ENCODE measurements at places on chromosomes 7 and 10.

GRCh38 chr7:5063698-5064097 is 18.0 kb downstream of the RBAK start:
- DNase-seq = no peak

- no peak for DNase-seq
Measured at GRCh38 chr7:25066253-25066652, 58.8 kb downstream of the CYCS start.

GRCh38 chr7:92276460-92276864 is 30.7 kb downstream of the ANKIB1 start:
- DNase-seq = no peak

GRCh38 chr10:103382769-103383168 is 13.5 kb downstream of the ATP5MK start:
- DNase-seq = no peak

GRCh38 chr7:66227808-66228207 is 22.7 kb downstream of the TPST1 start:
- no peak for DNase-seq

GRCh38 chr10:77744245-77744644 is 106.6 kb upstream of the KCNMA1 start:
- DNase-seq = no peak

GRCh38 chr10:14244801-14245211 is 85.9 kb downstream of the FRMD4A start:
- DNase-seq = no peak

DNA sequence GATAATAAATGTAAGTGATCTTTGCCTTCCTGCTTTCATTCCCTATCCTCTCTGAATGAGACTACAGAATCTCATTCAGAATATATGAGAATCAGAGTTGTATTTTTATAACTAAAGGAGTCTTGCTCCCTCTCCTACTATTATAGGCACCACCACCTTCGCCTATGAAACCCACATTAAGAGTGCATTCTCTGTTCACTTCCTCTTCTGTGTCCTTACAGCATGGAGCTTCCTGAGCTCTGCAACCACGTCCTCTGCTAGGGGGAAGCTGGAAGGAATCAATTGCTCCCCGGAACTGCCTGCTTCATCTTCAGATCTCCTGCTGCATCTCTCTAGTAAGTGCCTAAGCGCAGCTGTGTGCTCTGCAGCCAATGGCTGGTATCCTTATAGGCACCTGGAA is 820.7 kb downstream of the GRID1 start:
- DNase-seq = no peak

- DNase-seq = peak; percentile 24
Measured at GRCh38 chr7:98641646-98642500, 24.8 kb downstream of the NPTX2 start.

GRCh38 chr7:93361853-93362252 is 129.7 kb downstream of the VPS50 start:
- DNase-seq = no peak

DNA sequence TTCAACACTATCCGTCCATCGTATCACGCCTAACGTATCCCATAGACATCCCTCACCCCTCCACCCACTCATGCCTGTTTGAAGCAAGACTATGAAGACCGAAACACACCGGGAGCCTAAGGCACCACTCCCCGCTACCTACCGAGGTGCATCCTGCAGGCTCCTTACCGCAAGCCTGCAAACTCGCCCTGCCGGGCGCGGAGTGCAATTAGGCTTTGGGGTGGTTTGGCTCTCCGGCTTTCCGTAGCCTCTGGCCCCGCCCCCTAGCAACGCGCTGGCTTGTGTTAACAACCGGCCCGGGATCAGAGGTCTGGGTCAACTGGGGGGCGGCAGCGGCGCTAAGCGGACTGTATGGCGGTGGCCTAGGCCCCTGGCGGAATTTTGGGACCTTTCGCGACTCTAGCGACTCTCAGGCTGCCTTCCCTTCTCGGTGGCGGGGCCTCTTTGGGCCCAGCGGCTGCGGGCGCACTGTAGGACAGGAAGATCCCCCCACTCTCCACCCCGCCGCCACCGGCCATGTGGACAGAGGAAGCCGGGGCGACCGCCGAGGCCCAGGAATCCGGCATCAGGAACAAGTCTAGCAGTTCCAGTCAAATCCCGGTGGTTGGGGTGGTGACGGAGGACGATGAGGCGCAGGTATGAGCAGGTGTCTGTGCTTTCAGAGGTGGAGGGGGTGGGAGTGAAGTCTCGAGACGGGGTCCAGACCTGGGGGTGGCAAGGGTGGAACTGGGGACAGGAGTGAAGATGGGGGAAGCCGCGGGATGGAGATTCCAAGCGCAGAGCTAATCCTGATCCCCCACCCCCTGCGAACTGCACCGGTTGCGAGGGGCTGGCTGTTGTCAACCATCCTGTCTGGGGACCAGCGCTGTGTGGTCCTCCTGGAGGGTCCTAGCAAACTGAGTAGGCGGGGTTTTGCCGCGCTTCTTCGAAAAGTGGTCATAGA is at the start of gene CFAP69:
Gene CFAP69 (plus strand): TSS at position 266 of the 943 bp plus-strand sequence. CDS start 251 bp downstream, at position 517.
- DNase-seq = peak; percentile 75

- no peak for DNase-seq
Measured at GRCh38 chr10:44325596-44326307, 59.1 kb downstream of the CXCL12 start.

GRCh38 chr10:76209135-76209534 is 777.7 kb downstream of the LRMDA start:
- no peak for DNase-seq

GRCh38 chr10:4189281-4189680 is 404.3 kb upstream of the KLF6 start:
- no peak for DNase-seq

DNA sequence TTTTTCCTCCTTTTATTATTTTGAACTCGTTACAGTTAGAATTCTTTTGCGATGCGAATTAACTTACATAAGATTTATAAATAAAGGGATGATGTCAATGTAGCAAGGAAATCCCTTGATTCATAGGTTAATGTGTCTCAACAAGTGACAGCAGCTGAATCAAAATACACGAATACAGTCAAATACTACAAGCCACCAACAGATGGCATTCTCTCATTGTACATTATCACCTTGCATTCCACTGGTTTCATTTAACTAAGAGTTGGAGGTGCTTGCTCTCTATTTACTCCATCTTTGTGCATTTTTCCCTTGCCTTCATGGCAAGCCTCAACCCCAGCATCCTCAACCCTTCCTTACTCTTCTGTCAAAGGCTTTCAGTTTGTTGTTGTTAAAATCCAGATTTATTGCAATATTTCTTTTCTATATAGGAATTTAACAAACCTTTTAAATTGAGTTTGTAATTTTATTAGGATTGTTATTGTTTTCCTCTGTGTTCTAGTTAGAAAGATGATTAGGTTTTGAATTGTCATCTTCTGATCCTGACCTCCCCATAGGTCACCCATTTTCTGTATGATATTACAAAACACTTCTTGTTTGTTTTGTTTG is 78.3 kb downstream of the SLC25A40 start:
- peak; percentile 18 for DNase-seq

DNA sequence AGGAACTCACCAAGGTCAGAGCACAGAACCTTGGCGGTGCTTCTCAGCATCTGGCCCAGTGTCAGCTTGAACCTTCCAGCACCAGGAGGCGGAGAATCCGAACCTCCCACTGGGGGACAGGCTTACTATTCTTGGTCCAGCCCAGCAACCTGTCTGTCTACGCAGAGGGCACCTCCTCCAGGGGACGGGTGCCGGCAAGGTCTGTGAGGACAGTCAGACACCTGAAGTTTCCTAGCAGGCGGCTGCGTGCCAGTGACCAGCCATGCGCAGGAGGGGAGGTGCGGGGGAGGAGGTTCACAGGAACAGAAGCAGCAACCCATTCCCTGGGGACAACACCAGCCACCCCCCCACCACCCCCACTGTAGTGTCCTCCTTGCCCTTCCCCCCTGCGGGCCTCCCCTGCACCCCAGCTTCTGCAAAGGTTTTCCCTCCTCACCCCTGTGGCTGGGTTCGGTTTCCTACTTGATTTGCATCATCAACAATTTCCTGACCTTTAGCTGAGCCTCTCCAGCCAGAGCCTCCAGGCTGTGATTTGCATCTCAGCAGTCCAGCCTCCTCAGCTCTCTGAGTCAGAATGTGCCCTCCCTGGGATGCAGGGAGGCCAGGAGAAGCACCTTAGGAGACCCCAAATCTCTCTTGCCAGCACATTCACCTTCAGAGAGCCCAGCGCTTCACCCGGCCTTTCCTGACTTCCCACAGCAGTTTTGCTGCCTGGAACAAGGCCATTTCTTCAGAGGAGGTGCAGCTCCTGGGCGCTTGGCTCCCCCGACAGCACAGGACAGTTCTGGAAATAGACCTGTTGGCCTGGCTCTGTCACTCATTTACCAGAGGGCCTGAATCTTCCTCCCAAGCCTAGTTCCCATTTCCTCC is 107.5 kb upstream of the NPS start:
- DNase-seq = no peak

DNA sequence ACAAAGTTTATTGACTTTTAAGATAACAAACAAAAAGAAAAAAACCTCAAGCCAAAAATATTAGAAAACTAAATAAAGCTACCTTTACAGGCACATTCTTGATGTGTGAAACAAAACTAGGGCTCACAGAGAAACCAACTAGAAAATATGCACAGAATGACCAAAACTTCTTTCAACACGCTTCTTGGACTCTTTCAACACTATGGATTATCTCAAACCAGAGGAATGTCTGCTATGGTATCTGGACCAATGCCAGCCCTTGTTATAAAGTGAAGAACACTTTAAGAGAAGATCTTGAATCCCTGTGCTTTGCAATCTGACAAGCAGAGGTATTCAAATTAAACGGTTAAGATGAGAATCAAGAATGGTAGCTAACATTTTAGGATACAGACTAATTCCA is 76.6 kb downstream of the DNAJC1 start:
- DNase-seq = no peak

GRCh38 chr10:102135956-102136526 is 3.2 kb downstream of the PPRC1 start:
- peak; percentile 33 for DNase-seq

DNA sequence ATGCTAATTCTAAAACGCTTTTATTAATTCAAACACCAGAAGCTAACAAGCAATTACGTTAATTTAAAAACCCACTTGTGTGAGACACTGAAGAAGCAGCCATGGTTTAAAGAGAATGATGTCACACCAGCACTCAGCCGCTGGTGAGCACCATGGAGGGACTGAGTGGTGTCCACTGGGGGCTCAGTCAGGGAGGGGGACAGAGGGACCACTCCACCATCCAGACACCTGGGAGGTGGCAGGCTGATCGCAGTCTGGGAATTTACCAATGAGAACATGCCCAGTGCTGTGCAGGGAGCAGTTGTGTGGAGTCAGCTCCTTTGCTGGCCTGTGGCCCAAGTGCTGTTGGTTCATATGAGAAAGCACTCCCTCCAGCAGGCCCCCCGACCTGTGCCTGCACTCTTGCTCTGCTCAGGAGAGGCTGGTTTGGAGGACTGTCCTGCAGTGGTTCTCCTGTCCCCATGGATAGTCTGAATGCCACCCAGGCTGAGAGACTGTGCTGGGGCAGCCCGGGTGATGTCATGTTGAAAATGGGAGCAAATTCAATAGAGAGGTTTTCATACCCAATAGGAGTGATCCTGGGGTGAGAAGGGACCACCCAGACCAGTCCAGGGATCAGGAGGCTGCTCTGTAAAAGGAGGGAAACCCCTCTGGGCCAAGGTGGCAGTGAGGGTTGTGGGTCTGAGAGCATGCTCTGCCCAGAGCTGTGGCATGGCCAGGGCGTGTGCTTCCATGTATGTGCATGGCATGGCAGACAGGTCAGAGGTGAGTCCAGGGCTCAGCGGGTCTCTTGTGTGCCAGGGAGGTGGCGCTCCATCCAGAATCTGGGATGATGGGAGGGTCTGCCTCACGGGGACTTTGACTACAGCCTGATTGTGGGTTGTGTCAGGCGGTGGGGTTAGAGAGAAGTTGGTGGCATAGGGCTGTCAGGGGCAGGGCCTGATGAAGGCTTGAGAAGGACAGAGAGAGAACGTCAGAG is 12.7 kb downstream of the ADCY1 start:
- DNase-seq = no peak

GRCh38 chr7:83956104-83956503 is 238.5 kb downstream of the SEMA3A start:
- DNase-seq = no peak

DNA sequence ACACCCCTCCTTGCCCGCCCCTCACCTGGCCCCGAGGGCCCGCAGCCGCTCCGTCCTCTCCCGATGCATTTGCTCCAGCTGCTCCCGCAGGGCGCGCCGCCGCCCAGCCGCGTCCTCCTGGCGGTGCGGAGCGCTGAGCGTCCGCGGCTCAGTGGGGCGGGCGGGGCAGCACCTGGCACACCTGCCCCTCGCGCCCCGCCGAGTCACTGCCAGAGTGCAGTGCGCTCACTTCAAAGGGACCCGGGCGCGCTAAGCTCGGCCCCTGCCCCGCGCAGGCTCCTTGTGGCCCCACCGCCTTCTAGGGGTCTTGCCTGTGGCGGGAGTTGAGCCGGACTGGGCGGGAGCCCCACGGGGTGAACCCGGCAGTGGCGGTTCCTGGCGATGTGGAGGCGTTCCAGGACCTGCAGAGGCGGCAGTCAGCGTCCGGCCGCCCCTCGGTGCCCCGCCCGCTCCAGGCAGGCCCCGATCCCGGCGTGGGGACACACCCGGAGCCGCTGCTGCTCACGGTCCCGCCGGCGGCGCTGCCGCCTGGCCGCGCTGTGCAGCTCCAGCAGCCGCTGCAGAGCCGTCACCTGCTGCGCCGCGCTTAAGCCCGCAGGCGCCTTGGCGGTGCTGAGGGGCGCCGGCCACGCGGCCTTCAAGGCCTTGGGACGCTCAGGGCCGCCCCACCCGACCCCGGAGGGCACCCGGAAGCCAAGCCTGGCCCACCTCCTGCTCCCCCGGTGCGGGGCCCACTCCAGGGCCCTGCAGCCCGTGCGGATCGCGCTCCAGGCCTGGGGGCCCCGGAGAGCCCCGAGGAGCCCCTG is 6.7 kb downstream of the ATP6V1F start:
- peak; percentile 32 for DNase-seq

DNA sequence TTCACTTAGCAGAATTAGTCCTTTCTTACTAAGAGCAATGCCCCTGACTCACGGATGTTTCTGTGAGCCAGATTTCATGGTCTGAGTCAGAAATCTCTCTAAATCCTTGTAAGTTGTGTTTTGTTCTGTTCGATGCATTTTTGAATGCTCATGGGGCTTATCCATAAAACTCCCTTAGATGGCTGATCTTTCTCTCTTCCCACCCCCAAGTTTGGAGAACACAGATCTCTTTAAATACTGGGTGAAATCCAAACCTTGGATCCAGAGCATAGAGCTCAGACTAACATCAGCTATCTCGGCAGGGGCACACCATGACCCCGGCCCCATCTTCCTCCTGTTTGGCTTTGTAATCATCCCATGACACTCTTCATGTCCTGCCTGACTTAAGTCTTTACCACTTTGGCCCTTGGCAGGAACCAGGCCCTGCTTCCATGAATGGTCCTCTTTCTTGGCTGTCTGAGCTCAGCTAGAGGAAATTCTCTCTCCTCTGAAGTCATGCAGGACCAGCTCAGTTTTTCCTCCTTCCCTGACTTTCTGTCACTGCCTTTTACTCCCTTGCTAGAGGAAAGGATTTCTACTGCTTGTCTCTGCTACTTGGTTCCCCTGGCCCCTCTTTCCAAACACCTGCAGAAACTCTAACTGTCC is 120.4 kb upstream of the RAB11FIP2 start:
- DNase-seq = no peak

Measured in NCI-H2029 (cell line).